Activated CD8-positive, alpha-beta memory T cell treated with anti-CD3 and anti-CD28 coated beads, Interleukin-2, amount 50 U/mL, for 4 hours (primary cell): ENCODE measurements at places on chromosomes 3 and 15.

DNA sequence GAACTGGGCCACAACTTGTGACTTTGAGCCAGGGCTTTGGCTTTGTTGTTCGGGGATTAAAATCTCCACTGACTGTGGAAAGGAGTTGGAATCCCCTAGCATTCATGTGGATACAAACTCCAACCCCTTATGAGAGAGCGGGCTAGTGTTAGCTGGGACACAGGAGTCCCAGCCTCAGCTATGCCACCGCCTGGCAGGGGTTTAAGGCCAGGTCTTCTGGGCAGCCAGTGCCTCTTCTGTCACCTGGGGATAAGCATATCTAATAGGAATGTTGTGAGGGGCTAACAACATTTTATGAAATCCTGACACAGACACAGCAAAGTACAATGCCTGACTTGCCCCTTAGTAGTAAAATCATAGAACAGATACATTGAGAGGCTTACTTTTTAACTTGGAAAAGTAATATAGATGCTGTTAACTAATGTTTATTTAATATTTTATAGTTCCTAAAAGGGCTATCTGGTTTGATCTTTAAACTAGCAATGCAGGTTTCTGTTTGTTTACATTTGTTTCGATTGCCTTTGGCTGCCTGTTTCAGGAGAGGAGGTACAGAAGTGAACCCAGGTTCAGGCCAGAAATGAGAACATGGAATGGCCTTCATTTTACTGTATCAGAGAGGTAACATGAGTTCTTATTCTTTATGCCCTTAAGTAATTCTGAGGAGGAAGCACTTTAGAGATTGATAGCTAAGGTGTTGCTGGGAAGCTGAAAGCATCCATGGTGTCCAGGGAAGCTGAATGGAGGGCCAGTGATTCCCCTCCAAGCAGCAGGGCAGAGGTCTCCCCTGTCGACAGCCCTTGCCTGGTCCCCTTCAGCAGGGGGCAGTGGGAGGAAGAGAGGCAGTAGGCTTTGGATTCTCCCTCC lies 8.7 kb downstream of the GPR160 start:
- no peak for DNase-seq

- DNase-seq = no peak
Observed at GRCh38 chr15:27058939-27059338, 88.0 kb downstream of the GABRG3 start.

- no peak for DNase-seq
Observed at GRCh38 chr3:50236484-50237132, 604 bp downstream of the GNAI2 start.

DNA sequence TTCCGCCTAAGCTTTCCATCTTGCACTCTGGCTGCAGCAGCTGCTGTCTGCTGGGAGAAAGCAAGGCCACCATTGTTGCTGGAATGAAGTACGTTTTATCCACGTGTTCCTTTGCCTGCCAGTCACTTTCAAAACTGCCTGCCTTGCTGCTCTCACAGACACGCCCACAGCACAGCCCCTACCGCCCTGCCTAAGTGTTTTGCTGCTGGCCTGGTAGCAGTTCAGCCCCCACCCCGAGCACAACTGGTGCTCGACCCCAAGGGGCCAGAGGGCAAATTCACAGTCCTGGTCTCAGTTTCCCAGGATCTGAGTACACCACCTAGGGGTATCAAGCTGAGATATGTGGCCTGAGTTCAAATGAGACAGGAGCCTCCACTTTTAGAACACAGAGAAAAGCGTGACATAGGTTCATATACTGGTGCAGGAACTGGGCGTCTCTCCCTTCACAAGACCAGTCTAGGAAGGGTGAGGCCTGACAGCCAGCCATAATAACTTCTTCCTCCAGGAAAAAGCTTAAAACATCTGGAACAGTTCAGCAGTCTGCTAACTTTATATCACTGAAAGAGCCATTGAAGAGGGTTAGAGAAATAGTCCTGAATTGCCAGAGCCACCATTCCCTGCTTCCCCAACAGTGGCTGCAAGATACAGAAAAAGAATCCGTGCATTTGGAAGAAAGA lies 1012.3 kb downstream of the ZPLD1 start:
- no peak for DNase-seq

DNA sequence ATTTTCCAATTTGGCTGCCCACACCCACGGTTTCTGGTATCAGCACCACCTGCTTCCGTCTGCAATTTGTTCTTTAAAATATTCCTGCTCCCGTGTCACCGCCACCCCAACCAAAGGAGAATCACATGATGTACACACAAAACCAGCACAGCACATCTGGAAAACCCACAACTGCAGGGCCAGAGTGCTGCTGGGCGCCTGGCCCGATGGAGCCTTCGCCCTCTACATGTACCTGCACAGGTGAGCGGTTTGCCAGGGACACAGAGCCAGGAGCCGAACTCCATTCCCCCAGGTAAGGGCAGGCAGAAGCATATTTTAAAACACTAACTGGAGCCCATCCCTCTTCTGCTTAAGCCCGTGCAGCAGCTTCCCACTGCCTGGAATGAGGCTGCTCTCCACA lies 75.6 kb downstream of the ADAMTS17 start:
- DNase-seq = no peak

DNA sequence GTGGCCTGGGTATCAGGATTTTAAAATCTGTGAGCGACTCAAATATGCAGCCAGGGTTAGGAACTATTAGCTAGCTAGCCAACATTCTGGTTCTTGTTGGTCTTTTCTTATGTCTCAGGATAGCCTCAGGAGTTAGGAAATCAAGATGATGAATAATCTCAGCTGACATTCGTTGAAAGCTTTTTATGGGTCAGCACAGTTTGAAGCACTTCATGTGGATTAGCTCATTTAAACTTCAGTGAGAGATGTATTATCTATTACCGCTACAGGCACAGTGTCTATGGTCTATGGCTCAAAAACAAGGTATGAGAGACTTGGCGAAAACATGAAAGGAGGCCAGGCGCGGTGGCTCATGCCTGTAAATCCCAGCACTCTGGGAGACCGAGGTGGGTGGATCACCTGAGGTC lies 187.5 kb upstream of the THRB start:
- DNase-seq = no peak
